Left ventricle myocardium inferior (tissue), 1 donor: ENCODE measurements at places on chromosomes 2 and 18. TPM values are rescaled to one million over a fixed set of nuclear protein-coding genes. Genes with fewer than 3 reads are reported as not detected.

- H3K27me3 ChIP-seq, result no peaks in the 10 kb centered on the region
- no peak overlapping the region for H3K4me3 ChIP-seq
- no peaks in the 10 kb centered on the region for H3K36me3 ChIP-seq
- no peak overlapping the region for H3K27ac ChIP-seq
- DNase-seq, result no peak
Measured at GRCh38 chr2:31327505-31327904, 87.0 kb downstream of the XDH start.

LRRC30 gene
- total RNA-seq, result not detected

LIMS4 gene
- total RNA-seq, result 2.1 TPM

- no peak overlapping the region for H3K4me3 ChIP-seq
- H3K27ac ChIP-seq, result no peak overlapping the region
- no peaks in the 10 kb centered on the region for H3K4me1 ChIP-seq
- H3K27me3 ChIP-seq, result no peaks in the 10 kb centered on the region
Measured at GRCh38 chr2:241413929-241414580, 58.0 kb downstream of the FARP2 start.

SNTG2 gene
- 0.47 TPM for total RNA-seq

PKDCC gene
- 88.7 TPM for total RNA-seq

DNA sequence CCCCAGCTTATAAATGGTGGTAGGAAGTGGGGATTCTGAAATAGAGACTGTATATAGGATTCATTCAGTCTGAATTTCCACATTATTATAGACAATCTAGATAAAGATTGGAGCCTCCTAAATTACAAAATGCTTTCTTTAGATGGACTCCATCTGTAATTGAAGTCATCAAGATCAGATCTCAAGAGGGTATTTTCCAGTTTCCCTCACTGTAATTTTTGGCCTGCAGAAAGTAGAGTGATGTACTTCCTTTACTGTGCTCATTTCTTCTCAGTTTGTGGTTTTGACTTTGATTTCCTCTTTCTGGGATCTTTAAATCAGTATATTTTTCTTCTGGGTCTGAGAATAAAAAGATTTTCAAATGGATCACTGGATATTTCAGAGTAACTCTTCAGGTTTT, 7.2 kb downstream of the BABAM2 start:
- no peak overlapping the region for H3K4me3 ChIP-seq
- H3K27ac ChIP-seq, result no peak overlapping the region
- H3K36me3 ChIP-seq, result peaks cover 40% of the 10 kb centered on the region
- no peak for DNase-seq

- H3K4me3 ChIP-seq, result no peak overlapping the region
- peaks cover 25% of the 10 kb centered on the region for H3K4me1 ChIP-seq
- DNase-seq, result peak; percentile 36
- no peaks in the 10 kb centered on the region for H3K27me3 ChIP-seq
Measured at GRCh38 chr2:207836521-207837133, 66.9 kb upstream of the FZD5 start.

DNA sequence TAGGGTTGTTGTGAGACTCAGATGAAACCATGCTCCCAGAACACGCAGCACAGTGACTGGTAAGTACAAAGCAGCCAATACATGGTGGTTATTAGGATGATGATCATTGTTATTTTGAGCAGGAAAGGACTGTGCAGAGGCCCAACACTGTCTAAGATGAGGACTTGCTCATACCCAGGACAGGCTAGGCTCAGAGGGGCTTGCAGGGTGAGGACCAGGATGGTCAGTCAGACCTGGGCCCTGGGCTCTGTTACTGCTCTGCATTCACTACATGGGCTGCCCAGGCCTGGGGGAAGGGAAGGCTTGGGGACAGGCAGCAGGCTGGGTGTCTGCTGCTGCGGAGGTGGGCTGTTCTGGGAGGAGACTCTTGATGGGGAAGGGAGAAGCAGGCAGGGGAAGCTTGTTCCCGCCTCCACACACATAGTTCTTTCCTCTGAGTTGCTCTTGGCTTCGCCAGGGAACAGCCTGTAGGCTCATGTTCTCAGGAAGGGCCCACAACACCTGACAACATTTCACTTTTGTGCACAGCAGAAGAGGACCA, 17.5 kb downstream of the CAPN13 start:
- no peak overlapping the region for H3K4me3 ChIP-seq
- no peak overlapping the region for H3K27ac ChIP-seq
- no peaks in the 10 kb centered on the region for H3K4me1 ChIP-seq
- peaks cover 57% of the 10 kb centered on the region for H3K27me3 ChIP-seq
- H3K36me3 ChIP-seq, result no peaks in the 10 kb centered on the region

GCKR gene
- not detected for total RNA-seq
